ENCODE measurements at places on chromosomes 2 and 18. TPM values are rescaled to one million over a fixed set of nuclear protein-coding genes. Genes with fewer than 3 reads are reported as not detected.

- DNase-seq, result peak; percentile 75
Measured at GRCh38 chr2:120343433-120344105, 2.4 kb upstream of the INHBB start.

DNA sequence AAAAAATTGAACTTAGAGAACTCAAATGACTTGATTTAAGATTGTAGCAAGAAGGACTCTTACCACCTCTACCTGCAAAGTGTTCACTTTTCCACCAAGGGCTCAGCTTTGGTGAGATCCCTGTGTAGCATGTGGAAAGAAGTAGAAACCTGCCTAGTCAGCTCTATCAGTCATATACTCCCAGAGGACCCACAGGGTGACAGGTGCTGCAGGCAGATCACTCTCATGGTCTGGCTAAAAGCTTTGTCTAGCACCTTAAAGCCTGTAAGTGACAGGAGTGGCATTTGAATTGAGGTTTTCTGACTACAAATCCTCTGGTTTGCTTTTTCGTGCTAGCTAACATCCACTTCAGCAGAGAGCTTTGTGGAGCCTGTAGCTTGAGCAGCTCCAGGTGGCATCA, 18.7 kb upstream of the NEMP2 start:
- no peak for DNase-seq

- no peak for DNase-seq
Measured at GRCh38 chr18:64699081-64699480, 550.2 kb upstream of the LINC00305 start.

- no peak for DNase-seq
Measured at GRCh38 chr2:5977477-5977876, 285.3 kb downstream of the SOX11 start.

DNA sequence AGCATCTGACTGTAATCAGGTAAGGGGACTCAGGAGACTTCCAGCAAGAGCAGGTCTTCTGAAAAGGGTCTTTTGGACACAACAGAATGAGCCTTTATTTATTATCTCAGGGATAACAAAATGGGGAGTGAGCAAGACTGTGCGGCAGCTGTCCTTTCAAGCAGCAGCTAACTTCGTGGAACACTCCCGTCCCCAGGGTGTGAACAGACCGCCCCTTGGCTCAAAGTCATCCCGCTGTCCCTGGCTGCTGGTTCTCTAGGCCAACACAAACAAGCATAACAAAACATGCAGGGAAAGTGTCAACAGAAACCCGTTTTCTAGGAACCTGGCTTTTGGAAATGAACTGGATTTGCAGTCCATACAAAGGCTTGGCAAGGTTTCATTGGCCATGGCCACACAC, 787.9 kb upstream of the FANCL start:
- no peak for DNase-seq

GRCh38 chr2:14975381-14975780, 342.9 kb downstream of the LRATD1 start:
- peak; percentile 51 for DNase-seq

DNA sequence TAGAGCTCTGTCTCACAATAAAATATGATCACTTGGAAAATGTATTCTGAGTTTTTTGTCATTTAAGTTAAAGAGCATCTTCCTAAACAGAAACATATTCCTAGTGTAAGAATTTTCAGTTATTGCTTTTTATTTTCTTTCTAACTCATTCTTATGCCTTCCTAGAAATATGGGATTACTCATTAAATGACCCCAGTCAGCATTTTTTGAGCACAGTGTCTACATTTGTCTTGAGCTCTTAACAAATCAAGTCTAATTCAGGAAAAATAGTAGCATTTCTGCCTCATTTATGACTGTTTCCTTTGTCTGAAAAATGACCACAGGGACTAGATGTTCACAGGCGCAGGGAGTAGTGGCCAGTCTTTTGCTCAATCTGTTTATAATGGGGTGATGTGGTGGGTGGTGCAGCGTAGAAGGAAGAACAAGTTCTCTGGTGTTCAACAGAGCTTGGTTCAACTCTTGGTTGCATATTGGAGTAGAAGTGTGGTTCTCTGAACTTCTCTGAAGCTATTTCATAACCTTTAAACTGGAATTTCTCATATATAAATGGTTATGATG, 267.1 kb downstream of the CYRIA start:
- no peak for DNase-seq

DNA sequence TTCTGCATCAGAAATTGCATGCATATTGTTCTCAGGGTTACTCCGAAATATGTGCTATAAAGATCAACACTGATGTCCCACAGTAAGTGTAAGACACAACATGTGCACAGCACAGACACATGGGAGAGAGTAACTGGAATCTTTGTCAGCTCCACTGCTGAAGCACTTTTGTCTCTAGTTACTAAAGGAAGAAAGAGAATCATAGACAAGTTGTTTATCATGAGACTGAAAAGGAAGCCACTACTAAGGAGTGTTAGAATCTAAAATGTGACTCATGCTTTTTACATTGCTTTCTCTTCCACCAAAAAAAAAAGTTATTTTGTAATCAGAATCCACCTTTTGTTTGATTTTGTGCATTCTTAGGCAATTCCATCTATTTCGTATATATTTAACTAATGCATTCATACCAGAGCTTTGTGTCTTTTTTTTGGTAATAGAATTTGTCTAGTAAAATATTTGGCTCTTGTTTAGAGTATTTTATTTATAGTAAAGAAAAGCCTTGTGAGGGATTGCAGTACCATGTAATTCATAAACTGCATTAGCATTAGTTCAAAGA, 502.4 kb downstream of the FBXO15 start:
- DNase-seq, result no peak

DNA sequence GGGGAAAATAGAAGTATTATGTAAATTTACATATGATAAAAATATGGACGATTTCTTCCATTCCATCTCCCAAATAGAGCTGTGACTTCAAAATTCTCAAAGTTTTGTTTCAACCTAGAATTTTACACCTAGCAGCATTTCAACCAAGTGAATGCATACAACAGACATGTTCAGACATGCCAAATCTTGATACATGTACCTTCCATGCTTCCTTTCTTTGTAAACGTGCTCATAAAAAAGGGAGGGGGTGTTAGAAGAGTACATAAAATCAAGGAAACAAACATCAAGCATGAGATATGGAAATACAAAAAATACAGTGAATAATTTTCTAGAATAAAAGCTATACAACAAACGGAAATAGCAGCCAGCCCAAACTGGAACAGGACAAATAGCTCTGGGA, 974.2 kb downstream of the ERBB4 start:
- no peak for DNase-seq

DNA sequence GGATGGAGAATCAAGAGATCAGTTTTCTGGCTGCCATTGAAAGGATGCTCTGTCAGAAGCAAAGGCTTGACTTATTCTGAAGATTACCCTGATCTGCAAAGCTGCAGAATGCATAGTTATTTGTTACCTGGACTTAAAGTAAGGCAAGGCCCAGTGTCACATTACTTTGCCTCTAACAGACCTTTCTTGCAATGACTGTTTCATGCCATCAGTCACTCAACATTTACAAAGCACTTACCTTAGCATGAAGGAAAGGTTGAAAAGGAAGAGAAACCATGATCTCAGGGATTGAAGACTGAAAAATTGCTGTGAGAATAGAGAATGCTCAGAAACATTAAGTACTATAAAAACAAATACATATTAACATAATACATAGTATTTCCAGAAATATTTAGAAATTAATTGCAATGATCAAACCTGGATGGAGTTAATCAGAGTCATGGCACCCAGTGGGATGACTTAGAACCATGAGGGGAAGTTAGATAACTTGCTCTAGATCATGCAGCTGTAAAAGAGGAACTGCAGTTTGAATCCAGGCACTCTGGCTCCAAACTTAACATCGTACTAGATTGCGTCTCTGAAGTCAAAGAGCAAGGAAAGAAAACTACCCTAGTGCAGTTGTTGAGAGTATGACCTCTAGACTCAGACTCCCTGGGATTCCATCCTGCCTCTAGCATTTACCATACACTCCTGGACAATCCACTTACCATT, 26.5 kb upstream of the FAM117B start:
- no peak for DNase-seq

DNA sequence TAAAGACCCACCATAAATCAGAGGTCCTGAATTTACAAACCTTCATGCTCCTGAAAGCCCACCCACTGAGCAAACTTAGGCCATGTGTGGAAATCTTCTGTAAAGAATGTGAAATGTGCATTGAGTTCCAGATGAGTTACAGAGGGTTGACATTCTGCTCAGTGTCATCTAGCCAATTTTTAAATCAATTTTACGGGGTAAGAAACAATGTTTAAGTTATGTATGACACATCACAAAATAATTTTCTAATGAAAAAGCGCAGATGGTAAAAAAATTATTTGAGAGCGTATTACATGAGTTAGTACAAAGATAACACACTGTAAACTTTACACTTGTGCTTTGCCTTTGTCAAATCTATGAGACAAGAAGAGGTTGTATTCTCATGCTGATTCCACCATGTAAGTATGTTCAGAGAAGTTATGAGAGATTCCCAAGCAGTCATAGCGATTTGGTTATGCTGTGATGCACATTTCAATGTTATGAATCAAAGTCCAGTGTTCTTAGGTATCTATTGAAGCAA, 446.3 kb downstream of the ADCYAP1 start:
- DNase-seq, result no peak

GRCh38 chr2:155692856-155693255, 639.7 kb downstream of the NR4A2 start:
- DNase-seq, result no peak

GRCh38 chr2:20594957-20595356, 55.9 kb downstream of the HS1BP3 start:
- no peak for DNase-seq

DNA sequence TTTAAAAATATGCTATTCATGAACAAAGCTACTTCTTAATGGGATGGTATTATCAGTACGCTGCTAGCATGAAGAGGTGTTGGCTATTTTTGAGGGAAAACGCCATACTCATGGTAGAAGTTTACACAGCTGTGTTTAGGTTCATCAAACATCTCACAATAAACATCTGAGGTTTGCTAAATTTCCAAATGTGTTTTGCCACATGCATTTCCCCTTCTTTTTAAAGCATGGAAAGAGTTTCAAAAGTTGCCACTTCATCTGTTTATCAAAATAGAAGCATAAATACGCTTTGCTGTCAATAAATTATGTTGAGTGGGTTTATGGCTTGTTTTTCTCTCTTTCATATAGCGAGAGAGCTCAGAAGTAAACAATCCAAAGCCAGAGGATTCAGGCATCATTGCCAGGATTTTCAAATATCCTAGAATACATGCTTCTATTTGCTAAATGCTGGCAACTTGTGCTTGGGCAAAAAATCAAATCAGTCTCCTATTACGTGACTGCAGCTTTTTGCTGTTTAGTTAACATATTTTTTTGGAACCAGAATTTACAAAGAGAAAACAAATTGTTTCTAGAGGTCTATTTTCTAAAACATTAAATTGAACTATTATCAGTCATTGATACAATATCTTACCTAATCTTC, 1919.9 kb upstream of the LRRTM1 start:
- no peak for DNase-seq

DNA sequence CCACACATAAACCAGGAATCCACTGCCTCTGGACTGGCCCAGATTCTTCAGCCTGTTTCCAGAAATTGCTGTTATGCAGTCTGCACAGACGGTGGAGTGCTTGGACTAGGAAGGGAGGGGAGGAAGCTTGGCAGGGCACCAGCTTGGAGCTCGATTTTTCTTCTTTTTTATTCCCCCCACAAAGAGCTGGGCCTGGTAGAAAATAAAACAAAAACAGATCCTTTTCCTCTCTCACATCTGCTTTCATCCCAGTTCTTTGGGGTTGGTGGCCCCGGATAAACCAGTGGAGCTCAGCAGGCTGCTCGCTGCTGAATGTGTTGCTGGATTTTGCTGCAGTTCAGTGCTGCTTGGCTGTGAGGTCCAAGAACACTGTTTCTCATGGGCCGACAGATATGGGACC, 16.0 kb downstream of the LRRTM1 start:
- peak; percentile 14 for DNase-seq

GRCh38 chr18:11408555-11409065, 200.8 kb upstream of the SLC35G4 start:
- DNase-seq, result no peak

GRCh38 chr18:75654851-75655751, 227.6 kb upstream of the SMIM21 start:
- peak; percentile 3 for DNase-seq

The ANTXR1 gene
- 45.5 TPM for total RNA-seq

The B3GNT7 gene
- 0.17 TPM for total RNA-seq

The SALL3 gene
- total RNA-seq, result not detected

The ATOH8 gene
- 19.0 TPM for total RNA-seq

The ABCB11 gene
- total RNA-seq, result not detected

The NEUROD1 gene
- not detected for total RNA-seq

The LIPG gene
- 0.50 TPM for total RNA-seq

The LIMS4 gene
- total RNA-seq, result 0.26 TPM

Data from fibroblast of lung (primary cell).